ENCODE measurements at places on chromosomes 16 and 17.

DNA sequence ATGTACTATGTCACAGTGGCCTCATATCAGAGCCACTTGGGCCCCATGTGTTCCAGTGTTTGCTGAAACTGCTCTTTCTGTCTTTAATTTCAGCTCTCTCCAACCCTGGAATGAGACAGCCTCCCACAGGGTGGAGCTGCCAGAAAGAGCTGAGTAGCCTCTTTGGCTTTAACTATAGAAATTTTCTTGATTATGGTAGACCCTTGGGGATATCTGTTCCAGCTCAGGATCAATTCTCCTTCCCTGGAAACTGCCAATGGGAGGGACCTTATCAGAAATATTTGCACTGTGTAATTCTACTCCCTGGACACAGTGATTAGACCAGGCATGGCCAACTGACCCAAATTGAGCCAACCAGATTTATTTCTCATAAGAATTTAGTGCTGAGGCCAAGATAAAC is 39.0 kb upstream of the KDM8 start:
- DNase-seq, result no peak

GRCh38 chr16:361872-362701 is 8.3 kb downstream of the MRPL28 start:
- DNase-seq, result peak; percentile 56

GRCh38 chr17:48909783-48910182 is 1.6 kb downstream of the UBE2Z start:
- no peak for DNase-seq

GRCh38 chr17:38602453-38602852 is 3.3 kb downstream of the SRCIN1 start:
- DNase-seq, result no peak

DNA sequence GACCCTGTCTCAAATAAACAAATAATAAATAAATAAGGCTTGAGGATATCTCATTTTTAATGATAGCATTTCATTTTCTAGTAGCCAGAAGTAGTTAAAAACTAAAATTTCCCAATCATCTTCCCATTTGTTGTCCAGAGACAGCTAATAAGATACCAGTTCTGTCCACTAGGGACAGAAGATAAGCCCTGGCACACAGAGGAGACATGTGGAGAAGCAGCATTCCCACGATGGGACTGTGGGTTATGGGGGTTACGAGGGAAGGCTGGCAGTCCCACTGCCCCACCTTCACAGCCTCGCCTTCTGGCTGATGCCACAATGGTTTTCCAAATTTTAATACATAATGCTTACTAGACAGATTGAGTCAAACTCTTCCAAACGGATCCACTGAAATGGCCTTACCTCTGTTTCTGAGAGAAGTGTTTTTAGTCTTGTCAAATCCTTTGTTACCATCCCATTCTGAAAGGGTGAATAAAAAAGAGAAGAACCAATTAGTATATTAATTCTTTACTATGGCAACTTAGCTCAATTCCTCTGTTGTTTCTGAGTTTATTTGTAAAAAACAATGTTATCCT is 44.2 kb downstream of the HELZ start:
- no peak for DNase-seq

- no peak for DNase-seq
Observed at GRCh38 chr17:40551091-40551878, 14.0 kb downstream of the CCR7 start.

DNA sequence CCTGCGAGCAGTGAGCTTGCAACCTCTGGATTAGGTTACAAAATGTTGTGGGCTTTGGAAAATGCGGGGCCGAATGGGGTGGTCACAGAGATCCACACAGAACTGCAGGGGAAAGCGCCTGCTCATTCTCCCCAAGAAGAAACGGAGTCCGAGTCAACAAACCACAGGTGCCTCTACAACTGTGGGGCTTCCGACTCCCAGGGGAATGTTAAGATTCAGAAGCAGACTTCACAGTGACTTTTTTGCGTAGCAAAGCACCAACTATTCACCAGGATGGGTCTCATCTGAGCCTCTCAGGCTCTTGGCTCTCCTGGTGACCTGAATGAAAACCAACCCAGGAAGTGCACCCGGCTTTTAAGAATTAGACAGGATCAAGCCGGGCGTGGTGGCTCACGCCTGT is 33.7 kb downstream of the NUBP1 start:
- DNase-seq, result no peak

Data from activated CD4-positive, alpha-beta T cell treated with anti-CD3 and anti-CD28 coated beads for 24 hours (primary cell).